AG09309 (cell line): ENCODE measurements at places on chromosomes 5 and 9.

DNA sequence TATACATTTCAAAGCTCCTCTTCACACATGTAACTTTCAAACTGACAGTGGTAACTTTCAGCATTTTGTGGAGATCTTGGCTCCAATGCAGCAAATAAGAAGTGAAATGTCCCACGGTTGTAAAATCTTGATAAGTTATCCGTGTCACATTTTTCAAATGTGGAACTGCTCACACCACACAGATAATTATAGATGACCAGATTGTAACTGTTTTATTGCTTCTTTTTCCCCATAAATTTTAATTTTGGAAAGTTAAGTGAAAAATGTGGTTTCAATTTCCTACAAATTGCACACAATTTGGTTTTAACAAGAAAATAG, 347.1 kb downstream of the EBF1 start:
- DNase-seq, result no peak

DNA sequence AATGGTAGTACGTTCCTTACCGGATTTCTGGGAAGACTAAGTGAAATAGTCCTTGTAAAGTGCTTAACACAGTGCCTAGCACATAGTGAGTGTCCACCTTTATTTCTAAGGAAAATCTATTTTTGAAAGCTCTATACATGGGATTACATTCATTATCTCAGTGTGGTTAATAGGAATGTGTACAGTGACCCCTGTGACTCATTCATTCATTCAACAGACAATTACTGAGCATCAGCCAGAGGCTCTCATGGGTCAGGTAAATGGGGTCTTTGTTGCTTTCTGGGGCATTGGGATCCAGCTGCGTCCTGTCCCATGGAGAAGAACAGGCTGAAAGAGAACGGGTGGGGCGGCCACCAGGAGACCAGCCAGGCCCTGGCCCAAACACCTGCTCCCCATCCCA, 226.2 kb upstream of the TBC1D2 start:
- DNase-seq, result no peak

DNA sequence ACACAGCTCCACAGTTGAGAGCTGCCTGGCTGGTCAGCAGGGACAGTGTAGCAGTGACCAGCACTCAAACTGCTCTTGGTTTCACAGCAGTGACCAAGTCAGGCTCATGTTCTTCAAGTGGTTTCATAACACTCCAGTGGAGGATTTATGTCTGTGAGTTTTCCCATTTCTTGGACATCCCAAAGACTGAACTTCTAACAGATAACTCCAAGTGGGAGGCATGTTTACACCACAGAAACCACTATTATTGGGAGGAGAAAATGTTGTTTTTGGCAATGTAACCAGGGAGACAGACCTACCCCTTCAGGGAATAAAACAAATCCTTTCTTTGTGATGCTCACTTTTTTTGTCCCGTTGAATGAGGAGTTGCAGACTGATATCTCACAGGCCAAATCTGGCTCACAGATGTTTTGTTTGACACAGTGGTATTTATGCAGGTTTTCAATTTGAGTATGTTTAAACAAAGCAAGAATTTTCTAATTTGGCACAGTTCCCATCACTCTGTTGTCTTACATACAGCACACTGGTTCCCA, 141.5 kb downstream of the RMI1 start:
- DNase-seq, result peak; percentile 13

GRCh38 chr9:75532233-75533050, 358.0 kb upstream of the PCSK5 start:
- no peak for DNase-seq

GRCh38 chr5:52856564-52856963, 68.8 kb downstream of the ITGA1 start:
- DNase-seq, result no peak

DNA sequence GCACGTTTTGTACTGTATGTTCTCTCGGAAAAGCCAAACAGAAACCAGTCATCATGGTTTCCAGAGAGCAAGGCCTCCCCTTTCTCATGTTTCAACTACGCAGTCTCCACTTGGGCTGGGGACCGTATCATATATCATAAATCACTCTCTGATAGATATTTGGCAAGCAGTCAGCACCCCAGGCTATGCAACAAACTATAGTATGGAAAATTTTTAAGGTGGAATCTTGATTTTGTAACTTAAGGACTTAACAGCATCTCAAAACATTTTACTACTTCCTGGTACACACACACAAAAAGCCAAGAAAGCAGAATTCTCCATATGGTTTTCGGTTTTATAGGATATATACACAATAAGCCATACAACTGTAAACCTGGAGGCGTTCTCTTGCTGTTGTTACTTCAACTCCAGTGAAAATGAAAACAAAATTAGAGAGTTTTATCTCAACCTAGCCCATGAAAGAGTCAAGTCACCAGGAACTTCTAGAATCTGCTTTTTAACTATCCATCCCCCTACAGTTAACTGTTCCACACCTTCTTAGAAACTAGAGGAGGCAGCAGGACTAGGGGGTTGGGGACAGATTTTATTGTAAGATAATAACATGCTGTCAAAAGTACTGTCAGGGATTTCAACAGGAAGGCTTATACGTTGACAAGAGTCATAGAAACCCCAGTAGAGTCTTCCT, 283.4 kb downstream of the NFIB start:
- no peak for DNase-seq

DNA sequence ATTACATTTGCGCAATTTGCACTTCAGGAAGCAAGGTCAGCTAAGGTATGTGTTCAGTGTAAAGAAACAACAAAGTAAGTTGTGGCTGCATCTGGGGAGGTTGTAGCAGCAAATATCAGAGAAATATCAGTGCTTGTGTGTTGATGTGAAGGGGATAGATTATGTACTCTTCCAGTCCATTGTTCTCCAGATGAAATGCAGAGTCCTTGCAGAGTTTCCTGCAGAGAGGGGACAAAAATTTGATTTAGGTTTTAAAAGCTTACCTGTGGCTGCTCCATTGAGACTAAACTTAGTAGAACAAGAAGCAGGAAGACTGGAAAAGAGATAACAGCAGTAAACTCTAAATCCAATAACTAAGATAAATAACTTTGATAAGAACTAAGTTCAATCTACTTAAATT, 952.2 kb downstream of the CDH18 start:
- no peak for DNase-seq

- peak; percentile 29 for DNase-seq
Measured at GRCh38 chr5:74895906-74896305, 29.7 kb upstream of the FAM169A start.
